ENCODE measurements at places on chromosomes 12 and 14.

GRCh38 chr14:23640524-23641141 lies 4.5 kb downstream of the DHRS2 start:
- DNase-seq = peak; percentile 10

GRCh38 chr12:71694099-71694820 lies 8.4 kb downstream of the TMEM19 start:
- DNase-seq = no peak

- peak; percentile 88 for DNase-seq
These were observed 74.3 kb downstream of the IGF1 start for GRCh38 chr12:102406033-102406584.

DNA sequence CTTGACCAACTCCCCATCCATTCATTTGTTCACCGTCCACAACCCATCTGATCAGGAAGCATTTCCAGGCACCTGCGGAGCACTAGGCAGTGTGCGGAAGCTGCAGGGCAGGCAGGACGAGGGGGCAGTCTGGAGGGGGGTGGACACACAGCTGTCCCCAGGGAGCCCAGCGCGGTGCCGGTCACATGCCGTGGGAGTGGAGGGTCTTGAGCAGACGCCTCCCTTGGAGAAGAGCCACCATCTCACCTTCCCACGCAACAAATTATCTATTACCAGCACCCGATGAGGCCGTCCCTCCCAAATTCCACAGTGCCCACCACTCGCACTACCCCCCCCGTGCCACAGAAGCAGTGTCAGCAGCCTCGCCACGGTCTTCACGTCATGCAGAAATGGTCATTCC lies 10.8 kb downstream of the DLK1 start:
- no peak for DNase-seq

- no peak for DNase-seq
These were observed 1.2 kb downstream of the SART3 start for GRCh38 chr12:108559748-108560147.

GRCh38 chr14:99034711-99035171 lies 237.3 kb downstream of the BCL11B start:
- no peak for DNase-seq

DNA sequence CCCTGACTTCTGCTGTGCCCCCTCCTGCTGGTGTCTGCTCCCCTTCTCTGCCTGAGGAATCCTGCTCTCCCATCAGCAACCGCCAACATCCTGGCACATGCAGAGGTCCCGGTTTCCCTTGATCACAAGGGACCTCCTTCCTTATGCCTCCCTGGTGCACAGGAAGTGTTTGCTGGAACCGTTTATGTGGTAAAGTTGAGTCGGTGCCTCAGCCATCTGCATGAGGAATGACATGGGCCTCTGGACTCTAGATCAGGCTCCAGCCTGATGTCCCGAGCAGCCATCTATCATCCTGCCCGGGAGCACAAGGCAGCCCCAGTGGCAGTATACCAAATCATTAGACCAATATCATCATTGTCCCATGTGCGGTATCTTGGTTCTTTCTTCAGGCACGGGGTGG lies 90.4 kb downstream of the BORCS5 start:
- no peak for DNase-seq

DNA sequence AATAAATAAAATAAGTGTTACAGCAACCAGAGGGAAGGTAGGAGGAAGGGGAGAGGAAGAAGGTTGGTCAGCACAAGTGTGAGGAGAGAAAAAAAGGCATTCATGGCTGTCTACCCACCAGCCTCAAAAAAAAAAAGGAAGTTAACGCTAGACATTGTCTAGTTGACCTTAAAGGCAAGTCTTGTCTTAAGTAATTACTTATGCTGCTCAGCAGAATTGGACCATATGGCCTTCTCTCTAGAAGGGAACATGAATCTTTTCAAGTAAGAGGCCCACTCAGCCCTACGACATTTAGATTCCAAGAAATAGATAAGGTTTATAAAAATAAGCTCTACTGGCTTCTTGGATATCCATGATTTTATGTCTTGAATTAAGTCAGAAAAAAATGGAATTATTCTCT lies 172.7 kb downstream of the ETNK1 start:
- DNase-seq = no peak

GRCh38 chr12:7439579-7440505 lies 4.1 kb downstream of the CD163L1 start:
- DNase-seq = no peak

DNA sequence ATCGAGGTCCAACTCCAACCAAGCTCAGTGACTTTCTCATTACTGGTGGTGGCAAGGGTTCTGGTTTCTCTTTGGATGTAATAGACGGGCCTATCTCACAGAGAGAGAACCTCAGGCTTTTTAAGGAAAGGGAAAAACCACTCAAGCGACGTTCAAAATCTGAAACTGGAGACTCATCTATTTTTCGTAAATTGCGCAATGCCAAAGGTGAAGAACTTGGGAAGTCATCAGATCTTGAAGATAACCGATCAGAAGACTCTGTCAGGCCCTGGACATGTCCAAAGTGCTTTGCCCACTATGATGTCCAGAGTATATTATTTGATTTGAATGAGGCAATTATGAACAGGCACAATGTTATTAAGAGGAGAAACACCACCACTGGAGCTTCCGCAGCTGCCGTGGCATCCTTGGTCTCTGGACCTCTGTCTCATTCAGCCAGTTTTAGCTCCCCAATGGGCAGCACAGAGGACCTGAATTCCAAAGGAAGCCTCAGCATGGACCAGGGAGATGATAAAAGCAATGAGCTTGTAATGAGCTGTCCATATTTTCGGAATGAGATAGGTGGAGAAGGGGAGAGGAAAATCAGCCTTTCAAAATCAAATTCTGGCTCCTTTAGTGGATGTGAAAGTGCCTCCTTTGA lies 343.5 kb upstream of the RGS6 start:
- no peak for DNase-seq

DNA sequence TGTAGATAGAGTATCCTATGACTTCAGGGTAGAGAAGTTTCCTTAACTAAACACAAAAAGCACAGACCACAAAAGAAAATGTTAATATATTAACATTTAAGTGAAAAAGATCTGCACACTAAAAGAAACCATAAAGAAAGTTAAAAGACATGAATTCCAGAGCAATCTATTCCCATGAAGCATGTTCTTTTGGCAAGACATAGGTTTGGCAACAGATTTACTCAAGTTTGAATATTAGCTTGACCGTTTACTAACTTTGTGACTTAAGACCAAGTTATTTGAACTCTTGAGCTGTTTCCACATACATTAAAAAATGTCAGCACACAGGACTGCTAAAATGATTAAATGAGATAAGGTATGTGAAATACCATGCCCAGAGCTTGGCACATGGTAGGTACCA lies 35.7 kb upstream of the GZMB start:
- DNase-seq = no peak

DNA sequence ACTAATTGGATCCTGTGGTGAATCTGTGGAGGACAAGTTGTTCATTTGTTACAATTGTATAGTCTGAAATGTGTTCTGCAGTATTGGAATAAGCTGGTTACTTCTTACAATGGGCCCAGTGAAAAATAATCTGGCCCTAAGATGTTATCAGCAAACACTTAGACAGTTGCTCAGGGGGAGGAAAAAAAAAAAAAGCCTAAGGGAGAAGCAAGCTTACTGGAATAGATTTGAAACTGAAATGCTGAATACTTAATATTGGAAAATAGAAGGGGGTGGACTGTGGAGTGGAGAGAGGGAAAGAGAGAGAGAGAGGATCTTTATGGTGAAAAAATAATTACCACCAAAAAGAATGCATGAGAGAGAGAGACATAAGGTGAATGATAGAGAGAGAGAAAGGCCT lies 4.0 kb downstream of the FOXG1 start:
- no peak for DNase-seq

DNA sequence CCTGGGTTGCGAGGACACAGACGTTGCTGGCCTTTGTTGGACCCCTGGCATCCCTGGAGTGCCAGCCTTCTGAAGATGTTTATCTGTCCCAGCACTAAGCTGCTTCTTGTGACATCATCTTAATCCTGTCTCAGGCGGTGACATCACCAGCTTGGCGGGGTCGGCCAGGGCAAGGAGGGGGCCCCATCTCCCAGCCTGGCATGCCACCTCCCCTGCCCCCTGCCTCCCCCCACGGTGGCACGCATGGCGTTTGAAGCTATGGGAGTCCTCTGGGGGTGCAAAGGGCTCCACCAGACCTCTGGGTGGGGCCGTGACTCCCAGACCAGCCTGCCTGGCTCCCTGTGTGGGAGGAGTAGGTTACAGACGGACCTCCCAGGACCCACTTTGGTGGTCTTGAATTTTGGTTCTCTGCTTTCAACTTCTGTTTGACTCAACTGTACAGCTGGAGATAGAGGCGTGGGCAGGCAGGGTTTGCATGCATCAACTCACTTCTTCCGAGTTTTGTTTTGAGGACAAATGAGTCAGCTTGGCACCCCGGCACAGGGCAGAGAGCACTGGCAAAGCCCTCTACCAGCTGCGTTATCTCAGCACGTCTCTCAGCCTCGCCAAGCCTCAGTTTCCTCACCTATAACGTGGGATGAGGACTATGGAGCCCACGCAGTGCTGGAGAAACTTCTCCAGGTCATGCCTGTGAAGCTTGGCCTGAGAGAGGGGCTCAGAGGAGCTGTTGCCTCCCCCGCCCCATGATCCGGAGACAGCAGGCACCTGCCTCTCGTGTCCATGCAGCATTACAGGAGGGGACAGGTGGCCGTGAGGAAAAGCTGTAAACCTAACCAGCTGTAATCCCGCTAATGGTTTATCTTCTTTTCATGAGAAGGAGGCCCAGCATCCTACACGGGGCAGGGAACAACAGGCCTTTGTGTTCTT lies 38.8 kb upstream of the EML1 start:
- no peak for DNase-seq

DNA sequence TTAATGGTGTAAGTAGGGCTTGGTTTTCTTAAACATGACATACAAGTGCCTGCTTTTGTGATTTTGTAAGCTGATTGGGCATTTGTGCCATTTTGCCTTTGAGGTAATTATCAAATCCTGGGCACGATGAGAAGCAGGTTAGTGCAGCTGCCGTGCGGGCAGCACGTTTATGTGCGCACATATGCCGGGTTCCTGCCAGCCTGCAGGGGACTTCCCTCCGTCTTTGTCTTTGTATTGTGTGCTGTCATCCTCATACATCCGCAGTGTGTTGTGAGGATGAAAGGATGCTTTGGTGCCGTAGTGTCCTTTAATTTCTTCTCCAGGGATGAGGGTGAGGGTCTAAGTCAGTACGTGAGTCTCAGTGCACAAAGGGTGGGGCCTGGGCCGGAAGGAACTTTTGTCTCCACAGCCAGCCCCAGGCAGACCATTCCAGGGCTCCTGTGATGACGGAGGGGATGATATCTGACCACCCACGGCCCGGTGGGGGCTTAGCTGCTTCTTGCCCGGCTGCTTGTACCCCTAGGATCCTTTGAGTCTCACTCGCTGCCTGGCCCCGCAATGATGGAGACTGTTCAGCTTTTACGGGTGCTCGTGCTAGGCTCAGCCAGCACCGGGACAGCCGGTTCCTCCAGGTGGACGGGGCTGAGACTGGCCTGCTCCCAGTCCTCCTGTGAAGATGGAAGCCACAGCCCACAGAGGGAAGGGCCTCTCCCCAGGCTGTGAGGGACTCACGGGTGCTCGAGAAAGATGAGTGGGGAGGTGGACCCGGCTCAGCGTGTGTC lies 54.6 kb downstream of the ADGRD1 start:
- DNase-seq = no peak

DNA sequence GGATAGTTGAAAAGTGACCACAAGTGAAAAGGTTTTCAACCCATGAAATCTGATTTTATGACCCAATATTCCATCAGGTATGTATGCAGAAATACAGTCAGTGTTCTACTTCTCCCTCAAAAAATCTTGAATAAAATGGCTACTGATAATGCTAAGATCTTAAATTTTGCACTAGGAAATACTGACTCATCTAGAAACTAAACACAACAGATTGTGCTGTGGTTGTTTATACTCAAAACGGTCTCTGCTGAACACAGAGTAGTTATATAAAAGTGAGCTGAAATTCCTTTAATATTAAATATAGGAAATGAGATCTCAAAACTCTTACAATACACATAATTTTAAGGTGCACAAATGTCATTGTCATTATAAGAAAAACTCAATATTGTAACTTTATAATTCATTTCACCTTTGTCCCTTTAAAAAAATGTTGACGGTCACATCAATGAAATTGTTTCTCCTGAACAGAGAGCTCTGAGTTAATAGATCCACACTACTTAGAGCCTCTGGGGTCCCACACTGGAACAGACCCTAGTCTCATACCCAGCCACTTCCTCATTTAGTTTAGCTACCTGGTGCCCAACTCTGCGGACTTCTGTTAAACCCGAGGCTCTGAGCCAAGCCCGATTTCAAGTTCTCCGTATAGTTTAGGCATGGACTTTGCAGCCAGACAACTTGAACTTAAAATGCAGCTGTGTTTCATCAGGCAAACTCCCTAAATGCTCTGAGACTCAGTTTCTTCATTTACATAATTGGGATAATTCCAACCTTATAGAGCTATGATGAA lies 9.3 kb downstream of the COCH start:
- DNase-seq = no peak

GRCh38 chr12:131734336-131735152 lies 23.7 kb downstream of the SFSWAP start:
- no peak for DNase-seq

DNA sequence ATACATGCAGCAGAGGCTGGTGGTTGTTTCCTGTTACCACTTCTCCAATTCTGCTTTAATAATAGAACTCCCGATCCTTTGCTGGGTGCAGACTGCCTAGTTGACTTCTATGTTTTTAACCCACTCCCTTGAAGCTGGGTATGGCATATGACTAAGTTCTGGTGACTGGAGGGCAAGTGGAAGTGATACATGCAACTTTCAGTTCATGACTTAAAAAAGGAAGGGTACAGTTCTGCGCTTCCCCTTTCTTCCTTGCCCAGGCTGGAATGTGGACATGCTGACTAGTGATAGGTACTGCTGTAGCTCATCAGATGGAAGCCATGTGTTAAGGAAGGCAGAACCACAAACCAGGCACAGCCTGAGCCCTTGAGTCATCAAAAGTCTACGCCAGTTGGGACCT lies 2.4 kb upstream of the A2M start:
- no peak for DNase-seq

- no peak for DNase-seq
These were observed 872 bp downstream of the VSX2 start for GRCh38 chr14:74239848-74240793.

- no peak for DNase-seq
These were observed 26.9 kb downstream of the ZDHHC17 start for GRCh38 chr12:76790564-76791552.

DNA sequence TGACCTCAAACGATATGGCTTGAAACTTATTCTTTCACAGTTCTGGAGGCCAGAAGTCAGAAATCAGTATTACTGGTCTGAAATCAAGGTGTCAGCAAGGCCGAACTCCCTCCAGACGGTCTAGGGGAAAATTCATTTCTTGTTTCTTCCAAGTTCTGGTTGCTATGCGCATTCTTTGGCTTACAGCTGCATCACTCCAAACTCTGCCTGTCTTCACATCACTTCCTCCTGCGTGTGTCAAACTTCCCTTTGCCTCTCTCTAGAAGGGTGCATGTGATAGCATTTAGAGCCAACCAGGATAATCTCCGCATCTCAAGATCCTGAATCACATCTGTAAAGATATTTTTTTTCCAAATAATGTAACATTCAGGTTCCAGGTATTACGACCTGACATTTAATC lies 62.8 kb downstream of the DENND5B start:
- DNase-seq = no peak
